ENCODE measurements at places on chromosomes 11 and 22.

DNA sequence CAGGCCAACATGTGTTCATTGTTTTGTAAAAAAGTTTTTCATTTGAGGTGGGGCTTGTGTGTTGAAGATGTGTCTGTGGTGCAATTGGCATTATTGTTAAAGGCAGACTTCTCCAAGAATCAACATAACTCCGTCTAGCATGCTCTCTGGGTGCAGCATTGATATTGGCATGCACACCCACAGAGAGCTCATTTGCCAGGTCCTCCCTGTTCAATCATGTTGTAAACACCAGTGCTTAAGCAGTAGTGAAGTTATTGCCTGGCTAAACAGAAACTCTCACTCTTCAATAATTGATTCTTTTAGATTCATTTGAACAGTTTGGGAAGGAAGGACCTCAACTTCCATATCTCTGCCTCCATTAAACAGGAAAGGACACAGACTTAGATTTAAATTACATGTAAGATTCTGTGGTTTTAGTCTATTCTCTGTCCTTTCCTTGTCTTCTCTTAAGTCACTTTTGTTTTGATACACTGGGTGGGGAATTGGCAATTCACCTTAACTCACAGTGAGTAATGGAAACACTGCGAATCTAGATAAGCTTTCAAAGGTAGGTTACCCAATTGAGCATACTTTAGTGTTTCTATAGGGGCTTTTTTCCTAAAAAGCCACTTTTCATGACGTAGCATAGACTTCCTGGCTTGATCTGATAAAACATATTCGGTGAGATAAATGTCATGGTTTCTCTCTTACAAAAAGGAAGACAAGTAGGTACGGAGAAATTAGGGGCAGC, 30.8 kb upstream of the EXPH5 start:
- DNase-seq, result no peak

DNA sequence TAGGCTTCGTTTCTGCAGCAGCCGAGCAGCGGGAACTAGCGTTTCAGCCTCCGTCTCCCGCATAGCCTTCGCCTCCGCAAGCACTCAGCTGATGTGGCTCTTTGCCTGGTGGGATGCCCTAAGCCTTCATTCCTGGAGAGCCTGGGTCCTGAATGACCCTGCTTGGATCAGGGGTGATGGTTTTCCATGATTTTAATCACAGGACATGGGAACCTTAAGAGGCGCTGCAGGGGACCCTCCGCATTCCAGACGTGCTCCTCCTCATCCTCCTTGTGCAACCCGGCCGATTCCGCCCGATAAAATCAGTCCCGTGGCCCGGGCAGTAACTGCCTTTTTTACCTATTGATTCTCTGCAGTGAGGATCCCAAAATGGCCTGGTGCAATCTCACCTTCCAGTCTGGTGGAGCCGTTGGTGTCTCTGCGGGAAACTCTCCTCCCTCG, 8.2 kb downstream of the C11orf21 start:
- no peak for DNase-seq

DNA sequence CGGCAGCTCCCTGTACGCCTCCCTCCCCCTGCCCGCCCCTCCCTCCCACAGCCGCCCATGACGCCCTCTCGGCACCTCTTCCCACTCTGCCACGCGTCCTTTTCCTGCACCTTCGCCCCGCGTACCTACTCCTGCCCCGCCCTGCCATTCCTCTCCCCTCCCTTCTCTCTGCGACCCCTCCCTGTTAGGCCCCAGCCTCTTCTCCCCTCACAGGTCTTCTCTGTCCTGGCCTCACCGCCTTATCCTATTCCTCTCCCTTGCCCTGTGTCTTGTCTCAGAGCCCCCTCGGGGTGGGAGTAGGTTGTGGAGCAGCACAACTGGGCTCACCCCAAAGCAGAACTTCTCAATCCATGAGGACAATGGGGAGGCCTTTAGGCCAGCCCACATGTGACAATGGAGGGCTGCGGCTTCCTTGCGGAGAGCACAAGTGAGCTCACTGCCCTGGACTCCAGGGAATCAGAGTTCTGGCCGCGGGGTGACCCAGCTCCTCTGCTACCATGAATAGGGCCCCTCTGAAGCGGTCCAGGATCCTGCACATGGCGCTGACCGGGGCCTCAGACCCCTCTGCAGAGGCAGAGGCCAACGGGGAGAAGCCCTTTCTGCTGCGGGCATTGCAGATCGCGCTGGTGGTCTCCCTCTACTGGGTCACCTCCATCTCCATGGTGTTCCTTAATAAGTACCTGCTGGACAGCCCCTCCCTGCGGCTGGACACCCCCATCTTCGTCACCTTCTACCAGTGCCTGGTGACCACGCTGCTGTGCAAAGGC, 539 bp downstream of the SLC35C1 start:
- no peak for DNase-seq

- DNase-seq, result no peak
Observed at GRCh38 chr11:126459691-126460281, 104.3 kb downstream of the ST3GAL4 start.

DNA sequence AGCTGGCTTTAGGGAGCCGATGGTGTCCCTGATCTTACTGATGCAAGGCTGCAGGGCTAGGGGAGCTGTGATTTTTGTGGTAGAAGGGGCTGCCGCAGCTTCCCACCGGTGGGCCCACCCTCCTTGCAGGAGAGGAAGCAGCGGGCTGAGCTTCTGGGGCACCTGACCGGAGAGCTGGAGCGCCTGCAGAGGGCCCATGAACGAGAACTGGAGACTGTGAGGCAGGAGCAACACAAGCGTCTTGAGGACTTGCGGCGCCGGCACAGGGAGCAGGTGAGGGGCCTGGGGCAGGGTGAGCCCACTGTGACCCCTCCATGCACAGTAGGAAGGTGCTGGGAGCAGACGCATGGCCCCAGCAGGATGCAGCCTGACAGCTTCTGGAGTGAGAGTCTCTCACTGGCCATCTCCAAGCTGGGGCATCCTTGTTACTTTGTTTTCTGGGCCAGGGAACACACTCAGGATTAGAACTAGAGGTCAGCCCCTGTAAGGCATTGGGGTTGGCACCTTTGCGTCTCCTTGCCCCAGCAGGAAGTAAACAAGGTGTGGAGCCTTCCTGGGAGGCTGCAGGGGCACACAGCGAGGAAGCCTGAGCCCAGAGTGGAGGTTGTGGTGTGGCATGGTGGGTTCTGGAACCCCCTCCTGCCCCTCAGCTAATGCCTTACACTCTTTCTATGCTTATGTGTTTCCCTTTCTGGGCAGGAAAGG, 66.7 kb downstream of the CEP164 start:
- no peak for DNase-seq

- no peak for DNase-seq
Observed at GRCh38 chr22:46948411-46949144, 186.1 kb downstream of the TBC1D22A start.

DNA sequence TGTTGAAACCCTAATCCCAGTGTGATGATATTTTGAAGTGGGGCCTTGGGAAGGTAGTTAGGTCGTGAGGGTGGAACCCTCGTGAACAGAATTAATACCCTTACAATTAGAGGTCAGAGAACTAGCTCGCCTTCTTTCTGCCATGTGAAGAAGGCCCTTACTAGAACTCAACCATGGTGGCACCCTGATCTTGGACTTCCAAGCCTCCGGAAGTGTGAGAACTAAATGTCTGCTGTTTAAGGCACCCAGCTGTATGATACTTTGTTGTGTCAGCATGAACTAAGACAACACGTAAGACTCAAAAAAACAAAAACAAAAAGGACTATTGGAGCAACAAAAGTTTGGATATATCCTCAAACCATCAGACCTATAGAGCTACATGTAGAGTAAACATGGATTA, 52.0 kb downstream of the TMEM123 start:
- DNase-seq, result no peak

GRCh38 chr11:119583585-119583984, 145.4 kb downstream of the NECTIN1 start:
- DNase-seq, result no peak

DNA sequence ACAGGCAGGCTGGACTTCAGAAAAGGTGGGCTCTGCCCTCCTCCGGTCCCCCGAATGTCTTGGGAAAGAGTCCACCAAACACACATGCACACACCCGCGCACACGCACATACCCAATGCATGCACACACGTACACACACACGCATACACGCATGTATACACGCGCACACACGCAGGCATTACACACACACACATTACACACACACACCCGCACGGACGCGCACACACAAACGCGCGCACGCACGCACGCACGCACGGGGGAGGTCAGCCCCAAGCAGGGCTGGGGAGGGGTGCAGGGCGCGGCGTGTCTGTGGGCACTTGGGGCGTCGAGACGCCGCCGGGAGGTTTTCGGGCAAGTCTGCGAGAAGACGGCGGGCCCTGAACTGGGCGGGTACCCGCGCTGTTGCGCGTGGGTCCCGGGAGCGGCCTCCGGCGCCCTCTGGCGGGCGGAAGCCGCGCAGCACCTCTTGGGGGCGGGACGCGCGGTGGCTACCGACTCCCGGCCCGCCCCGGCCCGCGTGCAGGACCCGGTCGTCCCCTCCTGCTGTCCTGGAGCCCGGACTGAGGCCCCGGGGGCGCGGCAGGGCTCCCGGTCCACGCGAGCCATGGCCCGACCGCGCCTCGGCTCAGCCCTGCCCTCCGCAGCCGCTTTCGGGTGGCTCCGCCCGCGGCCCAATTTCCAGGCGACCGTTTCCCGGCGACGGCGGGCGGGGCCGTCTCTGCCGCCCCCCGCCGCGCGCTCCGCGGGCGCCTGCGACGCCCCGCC, 3.6 kb downstream of the SEPTIN5 start:
- peak; percentile 99 for DNase-seq

GRCh38 chr11:46827995-46828394, 18.1 kb downstream of the CKAP5 start:
- no peak for DNase-seq

GRCh38 chr11:131350872-131351271, 19.5 kb upstream of the NTM start:
- DNase-seq, result no peak

DNA sequence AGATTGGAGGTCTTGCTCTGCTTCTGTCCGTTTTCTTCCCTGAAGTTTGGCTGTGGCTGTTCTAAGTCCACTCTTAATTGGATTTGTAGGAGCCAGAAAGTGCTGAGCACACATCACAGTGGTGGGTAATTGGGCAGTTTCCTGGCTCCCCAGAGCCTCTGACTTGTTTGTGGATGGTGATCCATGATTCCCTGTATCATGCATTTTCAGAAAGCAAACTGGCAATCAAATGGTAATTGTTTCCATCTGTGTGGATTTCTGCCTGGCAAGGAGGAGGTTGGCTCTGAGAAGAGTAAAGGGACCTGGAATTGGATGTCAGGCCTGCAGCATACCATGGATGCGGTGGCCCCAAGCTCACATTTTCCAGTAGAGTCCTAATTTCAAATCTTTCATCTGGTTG, 49.5 kb downstream of the PPFIBP2 start:
- no peak for DNase-seq

- no peak for DNase-seq
Observed at GRCh38 chr11:6621711-6622211, 2.5 kb upstream of the TPP1 start.

Data from GM19239 (cell line).